ENCODE measurements at places on chromosomes 11 and 22. TPM values are rescaled to one million over a fixed set of nuclear protein-coding genes. Genes with fewer than 3 reads are reported as not detected.

DNA sequence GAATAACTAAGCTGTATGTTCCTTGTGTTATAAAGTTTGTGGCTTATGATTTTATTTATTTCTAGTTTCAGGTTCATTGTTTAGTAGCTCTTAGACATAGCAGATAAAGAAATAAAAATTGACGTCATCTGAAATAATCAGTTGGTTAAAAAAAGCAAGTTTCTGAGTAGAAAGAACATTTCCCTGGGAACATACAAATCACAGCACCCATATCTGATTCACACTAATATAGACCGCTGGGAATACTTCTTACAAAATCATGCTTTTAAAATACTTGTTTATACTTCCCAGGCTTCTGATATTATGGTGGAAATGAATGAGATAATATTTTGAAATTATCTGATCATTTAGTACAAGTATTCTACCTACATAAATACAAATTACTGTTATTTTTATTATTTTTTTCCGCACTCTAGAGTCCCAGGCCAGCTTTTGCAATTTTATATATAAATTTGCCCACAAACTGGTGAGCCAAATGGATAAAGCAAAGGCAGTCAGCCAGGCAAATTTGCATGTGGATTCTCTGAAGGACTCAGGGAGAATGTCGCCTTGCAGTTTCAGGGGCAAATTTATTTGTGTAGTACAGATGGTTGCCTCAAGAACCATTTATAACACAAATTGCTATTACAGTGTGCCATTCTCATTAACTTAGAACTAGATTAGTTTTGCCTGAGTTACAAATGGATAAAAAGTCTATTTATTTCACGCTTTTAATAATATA, 62.9 kb upstream of the SC5D start:
- H3K27me3 ChIP-seq = no peaks in the 10 kb centered on the region
- no peaks in the 10 kb centered on the region for H3K36me3 ChIP-seq
- no peak for DNase-seq
- peaks cover 3% of the 10 kb centered on the region for H3K4me1 ChIP-seq
- no peak overlapping the region for H3K27ac ChIP-seq
- no peak overlapping the region for H3K4me3 ChIP-seq

Gene RAB3IL1
- total RNA-seq = 31.5 TPM

DNA sequence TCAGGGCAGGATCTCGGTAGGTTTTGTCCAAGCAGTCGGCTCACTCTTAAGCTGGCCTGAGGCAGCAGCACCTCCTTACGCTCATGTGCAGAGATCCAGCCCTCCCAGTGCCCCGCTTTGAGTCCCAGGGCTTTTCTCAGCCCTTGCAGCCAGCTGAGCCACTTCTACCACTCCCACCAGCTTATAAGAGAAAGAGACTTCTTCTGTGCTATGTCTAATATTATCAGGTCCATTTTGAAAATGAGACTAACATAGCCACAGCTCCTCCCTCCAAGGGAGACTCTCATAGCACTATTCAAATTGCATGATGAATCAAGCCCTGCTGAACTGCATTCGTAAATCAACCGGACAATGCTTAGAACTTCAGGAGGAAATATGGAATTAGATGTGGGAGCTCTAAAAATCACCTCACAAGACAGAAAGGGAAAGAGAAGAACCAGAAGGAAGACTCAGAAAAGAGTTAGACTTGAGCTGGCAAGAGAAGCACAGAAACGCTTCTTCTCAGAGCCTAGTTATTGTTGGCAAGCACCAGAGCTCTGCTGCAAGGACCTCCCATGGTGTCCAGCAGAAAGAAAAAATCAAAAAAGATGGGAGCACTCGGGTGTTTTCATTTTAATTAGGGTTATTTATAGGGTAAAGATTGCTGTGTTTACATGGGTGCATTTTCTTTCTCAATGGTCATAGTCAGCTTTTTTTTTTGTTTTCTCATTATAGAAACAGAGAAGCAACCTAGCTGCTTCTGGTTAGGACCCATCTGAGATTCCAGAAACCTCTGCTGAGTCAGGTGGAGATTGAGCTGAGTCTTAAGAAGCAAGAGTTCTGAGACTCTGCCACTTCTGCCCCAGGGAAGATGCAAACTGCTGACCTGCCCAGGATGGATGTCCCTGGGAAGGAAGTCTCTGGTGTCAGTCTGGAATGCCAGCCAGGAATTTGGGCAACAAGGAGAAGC, 181.4 kb downstream of the ETS1 start:
- H3K36me3 ChIP-seq = no peaks in the 10 kb centered on the region
- H3K27me3 ChIP-seq = no peaks in the 10 kb centered on the region
- H3K27ac ChIP-seq = peak overlapping the region; percentile 19
- DNase-seq = peak; percentile 81
- peak overlapping the region; percentile 11 for H3K4me3 ChIP-seq
- peaks cover 19% of the 10 kb centered on the region for H3K4me1 ChIP-seq

- peaks cover 13% of the 10 kb centered on the region for H3K4me1 ChIP-seq
- no peak for DNase-seq
- H3K27me3 ChIP-seq = no peaks in the 10 kb centered on the region
- no peak overlapping the region for H3K27ac ChIP-seq
- no peaks in the 10 kb centered on the region for H3K36me3 ChIP-seq
Measured at GRCh38 chr22:37229805-37230672, 14.0 kb downstream of the RAC2 start.

DNA sequence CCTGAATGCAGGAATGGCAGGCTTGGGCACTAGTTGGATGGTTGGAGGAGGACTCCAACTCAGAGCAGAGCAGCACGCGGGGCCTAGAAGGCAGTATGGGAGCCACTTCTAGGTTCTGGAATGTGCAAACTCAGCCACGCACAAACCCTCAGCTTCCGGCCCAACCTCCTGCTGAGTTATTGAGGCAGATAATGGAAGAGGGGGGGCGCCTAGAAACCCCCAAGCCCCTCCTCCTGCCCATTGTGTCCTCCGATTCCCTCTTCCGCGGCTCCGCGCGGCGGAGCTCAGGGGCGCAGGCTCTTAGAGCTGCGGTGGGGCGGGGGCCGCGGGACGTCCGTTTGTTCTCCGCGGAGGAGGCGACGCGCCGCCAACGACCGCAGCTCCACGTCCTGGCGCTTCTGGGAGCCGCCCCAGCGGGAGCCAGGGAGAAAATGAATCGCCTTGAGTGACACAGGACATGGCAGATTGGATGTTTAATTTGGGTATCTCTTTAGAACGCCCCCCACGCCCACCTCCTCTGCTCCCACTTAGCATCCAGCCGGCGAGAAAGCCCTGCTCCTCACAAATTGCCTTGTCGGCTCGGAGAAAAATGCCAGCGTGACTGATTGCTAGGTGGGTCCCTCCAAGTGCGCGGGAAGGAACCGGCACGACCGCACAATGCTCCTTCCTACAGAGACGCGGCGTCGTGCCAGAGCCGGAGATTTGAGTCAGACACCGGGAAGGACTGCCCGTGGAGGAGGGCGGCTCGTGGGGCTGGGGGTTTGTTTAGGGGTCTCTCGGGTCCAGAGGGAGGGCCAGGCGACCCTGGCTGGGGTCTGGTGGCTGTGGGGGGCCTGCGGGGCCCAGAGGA, 144.6 kb downstream of the NECTIN1 start:
- DNase-seq = no peak
- H3K36me3 ChIP-seq = no peaks in the 10 kb centered on the region
- peaks cover 16% of the 10 kb centered on the region for H3K27me3 ChIP-seq
- H3K4me3 ChIP-seq = peak overlapping the region; percentile 61

- no peaks in the 10 kb centered on the region for H3K27me3 ChIP-seq
- no peak for DNase-seq
- H3K4me1 ChIP-seq = peaks cover 79% of the 10 kb centered on the region
- no peak overlapping the region for H3K27ac ChIP-seq
- H3K4me3 ChIP-seq = no peak overlapping the region
Measured at GRCh38 chr11:117084992-117085391, 13.2 kb downstream of the SIK3 start.

DNA sequence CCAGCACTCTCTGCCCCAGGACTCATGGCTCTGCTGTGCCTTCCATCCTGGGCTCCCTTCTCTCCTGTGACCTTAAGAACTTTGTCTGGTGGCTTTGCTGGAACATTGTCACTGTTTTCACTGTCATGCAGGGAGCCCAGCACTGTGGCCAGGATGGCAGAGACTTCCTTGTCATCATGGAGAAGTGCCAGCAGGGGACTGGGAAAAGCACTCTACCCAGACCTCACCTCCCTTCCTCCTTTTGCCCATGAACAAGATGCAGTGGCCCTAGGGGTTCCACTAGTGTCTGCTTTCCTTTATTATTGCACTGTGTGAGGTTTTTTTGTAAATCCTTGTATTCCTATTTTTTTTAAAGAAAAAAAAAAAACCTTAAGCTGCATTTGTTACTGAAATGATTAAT, 2.9 kb upstream of the TTC36 start:
- DNase-seq = no peak
- no peak overlapping the region for H3K4me3 ChIP-seq
- peaks cover 24% of the 10 kb centered on the region for H3K4me1 ChIP-seq
- peaks cover 55% of the 10 kb centered on the region for H3K36me3 ChIP-seq

- peaks cover 3% of the 10 kb centered on the region for H3K27me3 ChIP-seq
- no peak overlapping the region for H3K4me3 ChIP-seq
- no peaks in the 10 kb centered on the region for H3K4me1 ChIP-seq
- no peak overlapping the region for H3K27ac ChIP-seq
- no peaks in the 10 kb centered on the region for H3K36me3 ChIP-seq
Measured at GRCh38 chr11:548700-549603, 11.6 kb downstream of the LMNTD2 start.

DNA sequence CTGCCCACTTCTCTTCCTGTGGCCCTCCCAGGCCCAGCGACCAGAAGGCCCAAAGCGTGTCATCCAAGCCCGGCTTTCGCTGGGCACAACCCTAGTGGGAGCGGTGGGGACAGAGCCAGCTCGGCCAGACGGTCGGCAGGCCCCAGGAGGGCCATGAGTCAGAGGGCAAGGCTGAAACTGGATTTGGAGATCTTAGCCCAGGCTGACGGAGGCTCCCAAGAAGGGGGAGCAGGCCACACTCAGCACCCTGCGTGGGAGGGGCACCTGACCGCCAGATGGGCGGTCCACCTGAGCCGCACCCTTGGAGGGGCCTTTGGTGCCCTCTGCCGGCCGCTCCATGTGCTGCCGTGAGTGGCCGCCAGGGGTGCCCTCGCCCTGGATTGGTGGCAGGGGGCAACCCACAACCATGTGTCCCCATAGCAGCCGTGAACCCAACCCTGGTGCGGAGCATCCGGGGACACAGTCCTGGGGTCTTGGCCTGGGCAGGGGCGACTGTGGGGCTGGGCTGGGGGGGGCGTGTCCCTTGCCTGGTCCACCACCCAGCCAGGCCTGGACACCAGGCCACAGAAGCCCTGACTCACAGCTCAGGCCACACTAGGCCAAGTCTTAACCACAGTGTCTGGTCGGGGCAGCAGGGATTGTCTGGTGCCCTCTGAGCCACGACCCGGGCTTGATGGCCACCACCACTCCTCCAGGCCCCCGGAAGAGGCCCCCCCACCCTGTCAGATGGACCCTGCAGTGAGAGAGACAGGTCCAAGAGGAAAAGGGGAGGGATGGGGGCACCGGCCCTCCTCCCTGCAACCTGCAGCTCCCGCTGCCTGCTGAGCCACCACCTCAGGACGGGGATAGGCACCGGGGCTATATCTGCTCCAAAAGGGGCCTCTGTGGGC, 19.2 kb upstream of the TALDO1 start:
- no peak overlapping the region for H3K4me3 ChIP-seq
- H3K27ac ChIP-seq = peak overlapping the region; percentile 13
- peaks cover 23% of the 10 kb centered on the region for H3K4me1 ChIP-seq
- no peaks in the 10 kb centered on the region for H3K36me3 ChIP-seq

GRCh38 chr11:39678996-39679395, 1780.5 kb downstream of the LRRC4C start:
- no peak overlapping the region for H3K27ac ChIP-seq
- H3K36me3 ChIP-seq = no peaks in the 10 kb centered on the region
- DNase-seq = no peak
- H3K4me1 ChIP-seq = no peaks in the 10 kb centered on the region
- no peaks in the 10 kb centered on the region for H3K27me3 ChIP-seq
- no peak overlapping the region for H3K4me3 ChIP-seq

GRCh38 chr11:94924171-94924572, 49.2 kb downstream of the CWC15 start:
- no peaks in the 10 kb centered on the region for H3K27me3 ChIP-seq
- H3K36me3 ChIP-seq = no peaks in the 10 kb centered on the region
- H3K4me3 ChIP-seq = no peak overlapping the region
- peak; percentile 68 for DNase-seq

Gene GGTLC2
- not detected for total RNA-seq

Gene MMP8
- 0.23 TPM for total RNA-seq

Gene MPZL3
- total RNA-seq = 0.45 TPM

DNA sequence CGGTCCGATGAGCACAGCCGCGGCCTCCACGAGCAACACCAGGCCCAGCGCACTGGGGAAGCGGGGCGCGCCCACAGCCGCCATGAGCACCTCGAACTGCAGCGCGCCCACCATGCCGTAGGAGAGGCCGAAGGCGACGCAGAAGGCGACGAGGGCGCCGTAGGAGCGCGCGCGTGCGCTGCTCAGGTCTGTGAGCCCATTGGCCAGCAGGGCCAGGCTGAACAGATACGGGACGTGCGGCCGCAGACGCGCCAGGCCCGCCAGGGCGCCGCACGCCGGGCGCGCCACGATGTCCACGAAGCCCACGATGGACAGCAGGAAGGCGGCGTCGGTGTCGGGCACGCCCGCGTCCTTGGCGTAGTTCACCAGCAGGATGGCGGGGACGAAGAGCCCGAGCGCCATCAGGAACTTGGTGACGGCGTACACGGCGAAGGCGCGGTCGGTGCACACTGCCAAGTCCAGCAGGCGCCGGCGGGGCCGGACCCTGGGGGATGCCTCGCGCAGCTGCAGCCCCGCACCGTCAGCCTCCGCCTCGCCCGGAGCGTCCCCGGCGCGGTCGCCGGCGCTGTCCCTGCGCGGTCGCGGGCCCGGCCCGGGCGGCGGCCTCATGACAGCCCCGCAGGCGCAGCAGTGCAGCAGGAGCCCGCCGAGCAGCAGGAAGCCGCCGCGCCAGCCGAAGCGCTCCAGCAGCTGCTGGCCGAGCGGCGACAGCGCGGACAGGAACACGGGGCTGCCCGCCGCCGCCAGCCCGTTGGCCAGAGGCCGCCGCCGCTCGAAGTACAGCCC, 2.9 kb downstream of the SLC16A8 start:
- H3K27me3 ChIP-seq = peaks cover 60% of the 10 kb centered on the region
- no peaks in the 10 kb centered on the region for H3K36me3 ChIP-seq
- peaks cover 27% of the 10 kb centered on the region for H3K4me1 ChIP-seq
- peak overlapping the region; percentile 45 for H3K4me3 ChIP-seq
- DNase-seq = no peak

Gene SLC37A2
- 12.9 TPM for total RNA-seq

DNA sequence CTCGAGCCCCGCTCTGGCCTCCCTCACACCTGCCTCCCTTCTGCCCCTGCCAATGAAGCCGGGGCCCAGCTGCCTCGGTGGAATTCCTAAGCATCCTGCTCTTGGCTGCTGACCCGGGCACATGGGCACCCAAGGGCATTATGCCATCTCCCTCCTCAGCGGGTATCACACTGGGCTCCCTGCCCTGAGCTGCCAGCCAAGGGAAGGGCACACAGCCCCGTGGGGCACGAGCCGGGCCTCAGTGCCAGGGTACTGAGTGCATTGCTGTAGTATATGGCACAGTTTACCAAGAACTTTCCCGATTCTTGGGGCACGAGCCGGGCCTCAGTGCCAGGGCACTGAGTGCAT, 43.8 kb upstream of the JAM3 start:
- DNase-seq = no peak
- H3K27me3 ChIP-seq = no peaks in the 10 kb centered on the region
- H3K36me3 ChIP-seq = no peaks in the 10 kb centered on the region
- no peak overlapping the region for H3K4me3 ChIP-seq
- no peaks in the 10 kb centered on the region for H3K4me1 ChIP-seq

GRCh38 chr22:30127749-30128166, 47.5 kb downstream of the HORMAD2 start:
- no peak overlapping the region for H3K27ac ChIP-seq
- no peaks in the 10 kb centered on the region for H3K27me3 ChIP-seq
- H3K36me3 ChIP-seq = no peaks in the 10 kb centered on the region
- no peak for DNase-seq

Gene PHOX2A
- total RNA-seq = 1.2 TPM
